ENCODE measurements at places on chromosomes 7 and 10.
A peak's percentile ranks its signal among the peaks of the same experiment; 100 is the strongest.

DNA sequence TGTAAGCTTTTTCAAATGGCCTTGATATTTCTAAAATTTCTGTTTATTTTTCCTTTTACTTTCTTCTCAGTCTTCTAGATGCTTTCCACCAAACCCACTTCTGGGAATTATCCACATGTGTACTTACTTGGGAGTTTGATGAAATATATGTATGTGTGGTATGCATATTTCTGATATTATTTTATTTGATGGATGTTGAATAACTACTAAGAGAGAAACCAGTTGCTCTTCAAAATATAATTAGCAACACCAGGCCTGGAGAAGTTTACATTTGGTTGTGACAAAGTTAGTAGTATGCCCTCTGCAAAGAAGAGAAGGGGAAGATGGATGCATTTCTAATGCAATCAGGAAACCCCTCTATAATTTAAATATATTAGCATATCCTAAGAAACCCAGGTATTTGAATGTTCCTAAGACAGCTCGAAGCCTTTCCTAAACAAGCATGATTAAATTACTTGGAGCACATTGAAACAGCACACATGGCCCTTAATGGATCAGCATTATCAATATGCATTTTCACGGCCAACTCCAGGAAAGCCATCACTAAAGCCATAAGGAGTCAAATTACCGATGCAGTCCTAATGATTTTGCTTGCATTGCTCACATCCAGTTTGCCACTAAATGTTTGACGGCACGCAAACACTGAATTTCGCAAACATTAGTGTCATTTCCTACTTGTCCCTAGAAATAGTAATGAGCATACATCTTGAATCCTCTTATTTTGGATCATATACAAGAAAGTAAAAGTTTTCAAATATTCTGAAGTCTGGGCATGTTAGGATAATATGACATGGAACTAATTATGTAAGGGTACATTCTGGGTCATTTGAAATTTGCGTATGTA lies 393.8 kb downstream of the EXOC4 start:
- DNase-seq, result no peak

GRCh38 chr10:110432814-110433565 lies 64.7 kb upstream of the DUSP5 start:
- no peak for DNase-seq

DNA sequence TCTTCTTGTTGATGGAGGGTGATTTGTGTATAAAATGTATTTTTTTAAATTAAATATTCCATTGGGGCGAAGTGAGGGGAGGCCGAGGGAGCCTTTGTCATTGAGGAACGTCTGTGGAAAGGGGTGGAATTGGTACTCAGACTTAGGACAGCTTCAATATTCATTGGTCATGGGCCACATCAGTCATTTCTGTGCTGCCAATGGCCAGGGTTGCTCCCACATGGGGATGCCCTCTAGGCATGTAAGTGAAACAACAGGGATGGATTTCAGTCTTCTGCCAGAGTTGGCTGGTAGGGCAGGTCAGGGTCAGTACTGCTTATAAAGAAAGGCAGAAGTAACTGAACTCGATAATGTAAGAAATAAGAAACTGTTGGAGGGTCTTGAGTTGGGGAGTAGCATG lies 47.2 kb downstream of the NEURL1 start:
- no peak for DNase-seq

DNA sequence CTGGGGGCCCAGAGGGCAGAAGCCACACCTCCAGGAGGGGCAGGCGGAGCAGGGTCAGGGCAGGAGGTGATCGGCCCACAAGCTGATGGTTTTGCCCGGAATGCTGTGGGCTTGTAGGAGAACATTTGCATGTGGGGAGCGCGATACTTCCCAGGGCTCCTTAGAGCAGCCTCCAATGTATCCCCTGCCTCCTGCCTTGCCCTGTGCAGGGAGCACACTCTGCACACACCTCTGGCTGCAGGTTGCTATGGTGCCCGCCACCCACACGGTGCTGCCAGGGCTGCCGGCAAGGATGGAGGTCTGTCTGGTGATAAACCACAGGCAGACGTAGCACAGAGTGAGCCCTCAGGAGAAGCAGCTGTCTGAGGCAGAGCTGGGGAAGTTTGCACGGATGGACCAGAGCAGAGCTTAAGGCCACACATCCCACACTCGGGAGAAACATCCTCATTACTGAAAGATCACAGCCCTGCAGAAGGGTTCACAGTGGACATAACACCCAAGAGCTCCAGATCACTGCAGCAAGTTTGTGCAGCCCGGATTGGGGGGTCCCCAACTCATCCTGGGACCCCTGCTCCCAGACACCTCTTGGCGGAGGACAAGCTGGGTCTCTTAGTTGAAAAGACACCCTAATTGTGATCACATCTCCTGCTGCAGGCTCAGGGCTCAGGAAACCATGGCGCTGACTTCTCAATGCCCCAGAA lies 41.8 kb downstream of the VIPR2 start:
- DNase-seq, result no peak

GRCh38 chr7:126436213-126436868 lies 816.4 kb downstream of the GRM8 start:
- no peak for DNase-seq

GRCh38 chr7:20329389-20330238 lies 1.1 kb upstream of the ITGB8 start:
- DNase-seq, result peak; percentile 46

- no peak for DNase-seq
These were observed 3.9 kb downstream of the HMX3 start for GRCh38 chr10:123139521-123140163.

DNA sequence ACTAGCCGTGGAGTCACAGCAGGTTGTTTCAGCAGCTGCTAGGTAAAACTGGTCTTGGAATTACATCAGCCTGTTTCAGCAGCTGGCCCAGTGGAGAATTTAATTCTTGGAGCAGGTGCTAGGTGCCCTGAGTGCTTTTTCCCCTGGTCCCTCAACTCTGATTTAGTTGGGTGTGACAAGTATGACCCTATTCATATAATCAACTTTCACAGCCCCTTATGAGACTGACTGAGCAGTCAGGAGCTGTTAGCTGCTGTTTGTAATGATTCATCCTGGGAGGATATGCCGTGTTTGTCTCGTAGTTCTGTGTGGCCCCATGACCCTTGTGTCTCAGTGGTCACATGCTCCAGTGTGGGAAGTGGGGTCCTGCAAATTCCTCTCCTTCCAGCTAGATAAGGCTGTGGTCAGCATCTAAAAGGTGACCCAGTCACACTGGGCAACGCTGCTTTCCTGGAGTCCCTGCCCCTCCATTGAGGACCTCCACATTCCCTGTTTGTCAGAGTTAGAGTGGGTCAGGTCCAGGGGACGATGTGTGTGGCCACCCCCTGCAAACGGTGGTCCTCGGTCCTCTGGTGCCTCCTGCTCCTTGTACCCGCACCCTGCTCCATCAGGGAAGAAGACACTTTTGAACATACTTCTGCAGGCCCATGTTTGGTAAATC lies 28.3 kb downstream of the TBATA start:
- no peak for DNase-seq

- no peak for DNase-seq
These were observed 69.6 kb downstream of the NRG3 start for GRCh38 chr10:81944609-81945008.

DNA sequence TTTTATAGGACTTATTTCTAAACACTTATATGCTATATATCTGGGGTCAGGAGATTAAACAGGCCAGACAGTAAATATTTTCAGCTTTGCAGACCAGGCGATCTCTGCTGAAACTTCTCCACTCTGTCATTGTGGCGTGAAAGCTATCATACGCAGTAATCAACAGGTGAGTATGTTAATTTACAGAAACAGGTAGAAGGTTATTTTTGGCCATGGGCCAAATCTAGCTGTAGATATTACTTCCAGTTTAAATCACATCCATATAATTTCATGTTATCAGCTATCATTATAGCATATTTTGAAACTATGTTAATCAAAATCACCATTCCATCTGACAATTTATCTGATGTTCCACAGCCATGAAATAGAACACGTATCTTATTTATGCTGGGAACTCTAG lies 67.8 kb downstream of the GPR37 start:
- DNase-seq, result no peak

DNA sequence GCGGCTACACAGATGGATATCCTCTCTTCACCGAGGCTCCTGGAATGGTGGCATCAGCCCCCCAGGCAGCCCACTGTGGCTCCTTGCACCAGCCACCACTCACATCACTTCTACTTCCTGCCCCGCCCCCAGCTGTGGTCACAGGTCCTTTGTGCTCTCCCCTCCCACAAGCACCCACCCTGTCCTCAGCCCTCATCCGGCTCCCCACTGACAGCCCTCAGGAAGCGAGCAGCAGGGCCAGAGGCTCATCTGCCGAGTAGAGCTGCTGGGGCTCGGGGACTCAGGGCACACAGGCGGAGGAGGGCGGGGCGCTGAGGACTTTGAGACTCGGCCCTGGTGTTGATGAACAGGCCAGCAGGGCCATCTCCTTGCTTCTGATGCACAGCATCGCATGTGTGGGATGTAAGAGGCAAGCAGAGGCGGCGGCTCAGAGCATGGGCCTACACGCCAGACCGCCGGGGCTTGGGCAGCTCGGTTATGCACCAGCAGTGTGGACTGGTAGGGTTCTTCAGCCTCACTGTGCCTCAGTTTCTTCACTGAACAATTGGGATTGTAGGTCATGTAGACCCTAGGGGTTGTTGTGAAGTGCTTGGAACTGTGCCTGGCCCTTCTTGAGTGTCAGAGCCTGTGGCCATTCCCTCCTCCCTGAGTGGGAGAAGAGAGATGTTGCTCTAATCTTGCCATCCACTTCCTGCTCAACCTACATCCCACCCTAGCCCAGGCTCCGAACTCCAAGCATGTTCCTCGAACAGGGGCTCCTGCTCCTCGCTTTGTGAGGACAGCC lies at the start of gene PRF1:
Gene PRF1, minus strand, starts transcription at position 77 of the 784 bp plus-strand sequence. CDS start 1,839 bp downstream, outside the sequence.
- DNase-seq, result no peak
